ENCODE measurements at places on chromosomes 3 and 15.

- peak; percentile 58 for ATAC-seq
These were observed 124.6 kb downstream of the AKAP13 start for GRCh38 chr15:85504749-85505676.

GRCh38 chr3:126412841-126413692 lies 18.4 kb downstream of the CFAP100 start:
- ATAC-seq: no peak

DNA sequence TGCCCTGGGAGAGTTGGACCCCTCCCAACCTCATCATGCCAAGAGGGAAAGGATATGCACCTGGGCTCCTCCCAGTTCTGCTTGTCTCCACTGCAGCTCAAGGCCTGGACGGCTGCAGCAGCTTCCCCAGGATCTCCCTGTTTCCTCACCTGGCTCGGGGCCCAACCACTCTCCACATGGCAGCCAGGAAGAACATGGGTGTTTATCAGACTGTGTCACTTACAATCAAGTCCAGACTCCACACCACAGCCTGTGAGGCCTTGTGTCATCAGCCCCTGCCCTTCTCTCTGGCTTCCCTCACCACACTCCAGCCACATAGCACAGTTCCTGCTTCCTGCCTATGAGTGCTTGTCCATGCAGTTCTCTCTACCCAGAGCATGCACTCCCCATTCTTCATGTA lies 534.4 kb downstream of the EPHB1 start:
- ATAC-seq: no peak

DNA sequence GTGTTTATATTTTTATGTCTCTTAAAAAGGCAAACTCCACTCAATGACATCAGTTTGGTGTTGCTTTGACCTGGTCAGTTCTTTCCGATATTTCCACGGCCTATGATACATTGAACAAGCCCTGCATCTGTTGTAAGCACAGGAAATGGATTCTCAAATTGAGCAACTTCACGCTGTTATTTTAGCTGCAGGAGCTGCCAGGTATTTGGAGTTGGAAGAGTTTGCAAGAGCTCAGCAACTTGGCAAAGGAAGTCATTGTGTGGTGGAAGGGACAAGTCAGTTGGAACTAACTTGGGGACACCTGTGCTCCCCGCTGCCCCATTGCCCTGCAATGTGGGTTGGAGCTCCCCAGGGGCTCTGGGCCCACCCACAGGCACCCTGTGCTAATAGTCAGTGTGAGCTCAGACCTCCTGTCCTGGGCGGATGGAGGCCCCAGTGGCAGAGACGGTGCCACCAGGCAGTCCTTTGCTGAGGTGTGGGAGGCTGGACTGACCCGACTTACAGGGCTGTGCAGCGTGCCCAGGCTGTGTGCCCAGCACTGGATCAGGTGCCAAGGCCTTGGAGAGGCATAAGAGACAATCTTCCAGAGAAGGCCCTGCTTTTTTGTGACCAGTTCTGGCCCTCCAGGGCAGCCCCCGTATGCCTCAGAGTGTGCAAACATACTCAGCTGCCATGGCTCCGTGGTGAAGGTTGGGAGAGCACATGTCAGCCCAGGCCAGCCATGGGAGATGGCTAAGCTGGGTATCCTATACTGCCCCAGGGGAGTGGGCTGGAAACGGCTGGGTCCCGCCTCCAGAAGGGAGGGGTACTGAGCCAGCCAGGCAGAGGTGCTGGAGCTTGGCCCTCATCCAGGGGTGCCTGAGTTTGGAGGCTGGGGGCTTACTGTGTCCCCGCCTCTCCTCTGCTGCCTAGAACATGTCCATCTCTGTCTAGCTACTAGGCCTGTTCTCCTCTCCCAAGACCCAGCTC lies 43.5 kb downstream of the KY start:
- ATAC-seq: no peak

GRCh38 chr15:40367686-40368611 lies 9.9 kb downstream of the DISP2 start:
- ATAC-seq: peak; percentile 94

- ATAC-seq: no peak
These were observed 44.8 kb upstream of the RPL32 start for GRCh38 chr3:12886106-12886679.

- ATAC-seq: no peak
These were observed 23.7 kb upstream of the TMEM45A start for GRCh38 chr3:100468676-100469075.

DNA sequence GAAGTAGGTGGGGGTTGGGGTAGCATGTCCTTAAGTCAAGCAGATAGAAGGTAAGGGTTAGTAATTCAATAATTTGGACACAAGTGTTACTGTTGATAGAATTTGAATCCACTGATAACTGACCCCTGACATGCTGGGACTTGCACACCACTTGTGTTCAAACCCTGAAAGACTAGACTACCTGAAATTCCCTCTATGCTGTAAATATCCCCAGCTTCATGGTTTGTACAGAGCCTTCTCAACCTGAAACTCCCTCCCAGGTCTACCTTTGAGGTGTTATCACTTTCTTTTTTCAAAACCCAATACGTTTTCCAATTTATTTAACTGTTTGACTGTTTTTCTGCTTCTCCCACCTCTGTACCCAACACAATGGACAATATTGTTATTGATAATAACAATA lies 459.6 kb downstream of the NLGN1 start:
- no peak for ATAC-seq

DNA sequence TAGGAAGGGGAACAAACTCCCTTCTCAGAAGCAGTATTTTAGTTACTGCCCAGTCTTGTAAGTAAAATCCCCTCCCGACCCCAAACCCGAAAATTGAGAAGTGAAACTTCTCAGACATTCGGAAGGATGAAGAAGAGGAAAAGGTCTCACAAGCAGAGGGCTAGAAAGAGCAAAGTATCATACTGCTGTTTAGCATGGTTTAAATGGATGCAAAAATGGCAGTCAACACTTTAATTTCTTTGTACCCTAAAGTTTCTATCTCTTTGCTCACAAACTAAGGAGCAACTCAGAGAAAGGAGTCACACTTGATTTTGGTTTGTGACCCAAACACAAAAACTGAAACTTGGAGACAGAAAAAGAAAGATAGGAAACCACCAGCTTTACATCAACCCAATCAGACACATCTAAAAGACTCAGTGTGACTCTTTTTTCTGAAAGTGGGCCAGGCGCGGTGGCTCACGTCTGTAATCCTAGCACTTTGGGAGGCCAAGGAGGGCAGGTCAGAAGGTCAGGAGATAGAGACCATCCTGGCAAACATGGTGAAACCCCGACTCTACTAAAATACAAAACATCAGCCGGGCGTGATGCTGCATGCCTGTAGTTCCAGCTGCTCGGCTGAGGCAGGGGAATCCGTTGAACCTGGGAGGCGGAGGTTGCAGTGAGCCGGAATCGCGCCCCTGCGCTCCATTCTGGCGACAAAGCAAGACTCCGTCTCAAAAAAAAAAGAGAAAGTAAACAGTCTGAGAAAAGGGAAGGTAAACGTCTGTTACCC lies 63.2 kb upstream of the ATP11B start:
- peak; percentile 70 for ATAC-seq

- no peak for ATAC-seq
These were observed 64.0 kb upstream of the XXYLT1 start for GRCh38 chr3:195334967-195335366.

Measured in activated T-helper 17 cell treated with anti-CD3 and anti-CD28 coated beads, Interleukin-2, amount 50 U/mL, for 72 hours (primary cell).